Caudate nucleus (tissue), 63 donors: ENCODE measurements at places on chromosomes 13 and 19.
A peak's percentile ranks its signal among the peaks of the same experiment; 100 is the strongest.

DNA sequence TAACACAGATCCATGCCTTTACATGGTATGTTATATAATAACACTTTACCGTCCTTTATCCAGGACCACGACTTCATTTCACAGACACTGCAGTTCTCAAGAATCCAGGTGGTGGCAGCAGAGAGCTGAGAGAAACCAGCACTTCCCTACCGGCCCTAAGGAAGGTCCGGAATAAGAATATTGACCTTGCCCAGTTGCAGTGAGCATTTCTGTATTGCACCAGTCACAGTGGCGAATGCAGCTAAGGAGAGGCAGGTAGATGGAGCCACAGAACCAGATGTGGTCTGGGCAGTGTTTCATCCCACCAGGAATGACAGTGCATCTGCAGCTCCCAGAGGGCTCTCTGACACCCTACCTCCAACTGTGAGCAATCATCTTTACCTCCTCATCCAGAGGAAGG, 44.6 kb downstream of the ZNF787 start:
- DNase-seq: no peak

GRCh38 chr13:103370790-103371189, 304.6 kb upstream of the SLC10A2 start:
- no peak for DNase-seq

DNA sequence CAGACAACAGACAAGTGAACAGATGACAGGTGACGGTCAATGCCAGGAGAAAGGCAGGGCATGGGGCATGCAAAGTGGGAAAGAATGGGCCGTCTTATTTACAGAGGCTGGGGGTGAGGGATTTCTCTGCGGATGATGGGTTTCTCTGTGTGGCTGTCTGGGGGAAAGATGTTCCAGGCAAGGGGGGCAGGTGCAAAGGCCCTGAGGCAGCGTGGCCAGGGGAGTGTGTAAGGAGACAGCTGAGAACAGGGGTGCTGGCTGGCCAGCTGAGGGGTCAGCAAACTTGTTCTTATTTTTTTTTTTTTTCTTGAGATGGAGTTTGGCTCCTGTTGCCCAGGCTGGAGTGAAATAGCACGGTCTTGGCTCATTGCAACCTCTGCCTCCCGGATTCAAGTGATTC, 21.8 kb upstream of the RANBP3 start:
- no peak for DNase-seq

GRCh38 chr19:39106194-39106593, 19.4 kb upstream of the PAK4 start:
- DNase-seq: no peak

DNA sequence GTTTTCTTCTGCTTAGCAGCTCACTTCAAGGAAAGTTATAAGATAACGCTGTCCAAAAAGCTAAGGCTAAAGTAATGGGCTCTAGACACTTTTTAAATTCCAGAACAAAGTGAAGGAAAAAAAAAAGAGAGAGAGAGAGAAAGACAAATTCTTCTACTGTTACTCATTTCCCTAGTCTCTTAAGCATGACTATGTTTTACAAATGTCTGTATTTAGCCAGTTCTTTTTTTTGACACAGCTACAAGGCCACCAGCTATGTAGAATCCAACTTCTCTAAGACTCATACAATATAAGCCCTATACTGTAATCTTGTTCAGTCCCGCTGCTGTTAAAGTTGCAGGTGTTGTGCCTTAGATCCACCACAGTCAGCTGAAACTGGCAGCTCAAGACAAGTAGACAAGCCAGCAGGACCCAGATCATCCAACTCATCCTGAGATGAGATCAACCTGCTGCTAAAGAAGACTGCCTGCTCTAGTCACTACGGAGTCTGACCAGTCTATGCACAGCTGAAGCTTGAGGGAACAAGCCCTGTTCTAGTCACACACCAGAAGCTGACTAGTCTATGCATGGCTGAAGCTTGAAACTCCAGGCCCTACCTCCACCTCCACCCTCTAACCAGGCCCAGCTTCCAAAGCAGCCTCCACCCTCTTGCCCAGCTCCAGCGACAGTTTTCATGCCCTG, 10.3 kb upstream of the ZNF83 start:
- no peak for DNase-seq

- DNase-seq: no peak
Observed at GRCh38 chr13:31963631-31964030, 67.9 kb upstream of the FRY start.

- DNase-seq: no peak
Observed at GRCh38 chr13:110984381-110984780, 69.5 kb upstream of the ANKRD10 start.

- no peak for DNase-seq
Observed at GRCh38 chr13:112771877-112772538, 82.2 kb downstream of the ATP11A start.

- no peak for DNase-seq
Observed at GRCh38 chr19:6649185-6649584, 20.8 kb downstream of the TNFSF14 start.

- peak; percentile 76 for DNase-seq
Observed at GRCh38 chr13:23322353-23323336, 110.9 kb downstream of the SACS start.

- DNase-seq: no peak
Observed at GRCh38 chr19:19774354-19775033, 41.6 kb upstream of the ZNF14 start.

DNA sequence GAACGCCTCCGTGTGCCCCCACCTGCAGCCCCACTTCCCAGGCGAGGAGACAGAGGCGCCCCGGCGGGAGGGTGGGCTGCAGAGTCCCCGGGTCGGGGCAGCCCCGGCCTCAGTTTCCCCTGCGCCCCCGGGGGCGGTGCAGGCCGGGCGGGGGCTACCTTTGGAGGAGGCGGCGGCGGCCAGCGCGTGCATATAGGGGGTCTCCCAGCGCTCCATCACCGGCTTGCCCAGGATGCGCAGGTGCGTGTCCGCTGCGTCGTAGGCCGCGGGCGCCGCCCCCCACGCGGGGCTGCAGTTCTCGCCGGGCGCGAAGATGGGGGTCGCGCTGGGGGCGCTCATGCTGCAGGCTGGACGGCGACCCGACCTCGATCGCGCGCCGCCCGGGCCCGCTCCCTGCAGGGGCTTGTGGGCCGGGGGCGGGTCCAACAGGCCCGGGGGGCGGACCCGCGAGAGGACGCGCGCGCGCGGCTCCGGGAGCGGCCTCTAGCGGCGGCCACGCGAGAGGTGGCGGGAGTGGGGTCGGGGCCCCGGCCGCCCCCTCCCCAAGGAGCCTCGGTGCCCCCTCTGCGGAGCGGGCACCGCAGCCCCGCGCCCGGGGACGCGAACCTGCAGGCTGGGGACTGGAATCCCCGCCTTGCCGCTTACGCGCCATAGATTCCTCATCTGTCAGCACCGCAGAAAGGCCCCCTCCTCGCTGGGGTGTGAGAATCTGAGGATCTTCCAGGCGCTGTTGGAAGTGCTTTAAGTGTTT, at the start of gene GAMT:
Gene GAMT (minus strand): TSS at position 405 of the 751 bp plus-strand sequence. CDS start 66 bp downstream, at position 339.
- DNase-seq: no peak

GRCh38 chr13:21742096-21742495, 71.2 kb downstream of the FGF9 start:
- no peak for DNase-seq

DNA sequence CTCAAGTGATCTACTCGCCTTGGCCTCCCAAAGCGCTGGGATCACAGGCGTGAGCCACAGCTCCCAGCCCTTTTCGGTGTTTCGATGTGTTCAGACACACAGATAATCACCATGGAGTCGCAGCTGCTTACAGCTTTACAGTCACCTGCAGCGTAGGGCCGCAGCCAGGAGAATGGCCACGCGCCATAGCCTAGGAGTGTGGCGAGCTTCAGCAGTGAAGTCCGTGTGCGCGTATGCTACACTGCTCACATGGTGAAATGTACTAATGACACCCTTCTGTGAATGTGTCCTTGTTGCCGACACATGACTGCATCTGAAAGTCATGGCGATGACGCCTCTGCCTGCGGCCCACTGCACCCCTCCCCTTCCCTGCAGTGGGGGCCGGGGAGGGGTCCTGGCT, 23.6 kb downstream of the AP3D1 start:
- DNase-seq: no peak
